Naive thymus-derived CD4-positive, alpha-beta T cell (primary cell): ENCODE measurements at places on chromosomes 7 and 10. TPM values are rescaled to one million over a fixed set of nuclear protein-coding genes. Genes with fewer than 3 reads are reported as not detected.

- no peak for DNase-seq
Observed at GRCh38 chr10:113869789-113870188, 15.3 kb downstream of the NHLRC2 start.

GRCh38 chr7:34309584-34309983 lies 348.4 kb upstream of the NPSR1 start:
- no peak for DNase-seq

DNA sequence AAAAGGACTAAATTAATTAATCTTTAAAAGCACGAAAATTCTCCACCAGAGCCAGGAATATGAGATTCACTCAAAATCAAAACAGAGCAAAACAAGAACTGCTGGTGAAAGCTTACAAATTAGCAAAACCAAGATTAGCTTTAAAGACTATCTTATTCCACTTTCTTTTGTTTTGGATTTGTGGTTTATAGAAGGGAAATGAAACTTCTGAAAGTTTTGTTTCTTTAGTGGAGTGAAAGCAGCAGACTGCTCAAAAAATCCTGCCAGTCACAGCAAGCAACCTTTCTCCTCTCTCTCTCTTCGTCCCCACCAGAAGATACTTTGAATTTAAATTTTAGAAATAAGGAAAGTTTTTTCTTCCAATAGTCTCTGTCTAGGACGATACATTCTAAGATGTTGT lies 7.8 kb downstream of the ACTA2 start:
- DNase-seq: no peak

DNA sequence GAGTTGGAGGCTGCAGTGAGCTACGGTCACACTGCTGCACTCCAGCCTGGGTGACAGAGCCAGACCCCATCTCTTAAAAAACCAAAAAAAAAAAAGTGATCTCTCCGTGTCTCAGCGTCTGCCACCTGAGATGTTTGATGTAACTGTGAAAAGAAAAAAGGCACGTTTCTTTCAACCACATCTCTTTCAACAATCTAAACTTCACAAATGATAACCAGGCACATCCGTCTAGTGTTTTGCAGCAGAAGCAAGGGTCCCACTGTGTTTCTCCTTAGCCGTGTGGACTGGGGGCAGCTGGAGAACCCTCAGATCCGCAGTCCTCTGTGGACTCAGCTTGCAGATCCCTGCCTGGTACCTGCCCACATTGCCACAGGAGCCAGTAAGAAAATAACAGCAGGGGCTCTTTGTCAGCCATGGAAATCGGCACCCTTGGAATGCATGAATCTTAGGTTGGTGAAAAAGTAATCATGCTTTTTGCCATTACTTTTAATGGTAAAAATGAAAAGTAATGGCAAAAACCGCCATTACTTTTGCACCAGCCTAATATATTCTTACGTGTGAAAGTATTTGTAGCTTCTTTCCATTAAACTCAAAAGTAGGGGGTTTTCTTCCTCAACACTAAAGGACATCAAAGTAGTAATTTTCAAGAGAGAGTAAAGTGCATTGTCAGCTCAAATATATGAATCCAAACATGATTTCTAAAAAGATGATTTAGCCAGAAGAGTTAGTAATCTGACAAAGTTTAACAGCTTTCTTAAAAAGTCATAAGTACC lies 276.5 kb downstream of the CCDC3 start:
- DNase-seq: no peak

GRCh38 chr7:37462138-37462537 lies 13.5 kb upstream of the ELMO1 start:
- no peak for DNase-seq

DNA sequence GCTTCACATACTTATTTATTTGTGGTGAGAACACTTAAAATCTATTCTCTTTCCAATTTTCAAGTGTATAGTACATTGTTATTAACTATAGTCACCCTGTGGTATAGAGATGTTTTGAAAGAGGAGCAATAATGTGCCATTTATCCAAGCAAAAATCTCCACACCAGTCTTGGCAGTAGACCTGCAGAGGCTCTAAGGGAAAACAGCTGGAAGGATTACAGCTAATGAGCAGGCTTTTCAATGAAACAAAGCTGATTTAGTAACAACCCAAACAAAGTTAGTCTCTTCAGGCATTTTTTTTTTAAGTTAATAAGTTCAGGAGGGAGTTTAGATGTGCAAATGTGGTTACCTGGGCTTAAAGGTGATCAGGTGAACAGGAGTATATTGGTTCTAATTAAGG lies 101.9 kb downstream of the EVX1 start:
- no peak for DNase-seq

TCTN3 gene
- 16.2 TPM for total RNA-seq
